Activated CD4-positive, alpha-beta T cell treated with anti-CD3 and anti-CD28 coated beads, Interleukin-2, amount 10 ng/mL, durations not matched to agents 7 days and 5 days (primary cell): ENCODE measurements at places on chromosomes 3 and 15. TPM values are rescaled to one million over a fixed set of nuclear protein-coding genes. Genes with fewer than 3 reads are reported as not detected.

DNA sequence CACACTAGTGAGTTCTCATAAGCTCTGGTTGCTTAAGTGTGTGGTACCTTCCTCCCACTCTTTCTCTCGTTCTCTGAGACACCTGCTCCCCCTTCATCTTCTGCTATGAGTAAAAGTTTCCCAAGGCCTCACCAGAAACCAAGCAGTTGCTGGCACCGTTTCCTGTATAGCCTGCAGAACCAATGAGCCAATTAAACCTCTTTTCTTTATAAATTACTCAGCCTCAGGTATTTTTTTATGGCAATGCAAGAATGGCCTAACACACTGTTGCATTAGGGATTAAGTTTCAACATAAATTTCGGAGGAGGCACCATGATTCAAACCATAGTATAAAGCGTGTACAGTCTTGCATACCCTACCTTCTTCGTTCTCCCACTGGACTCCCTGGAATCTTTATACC lies 252.3 kb upstream of the CHRM5 start:
- no peak for DNase-seq
- no peak overlapping the region for H3K4me3 ChIP-seq
- no peaks in the 10 kb centered on the region for H3K36me3 ChIP-seq
- H3K4me1 ChIP-seq: no peaks in the 10 kb centered on the region
- H3K27me3 ChIP-seq: no peaks in the 10 kb centered on the region

GRCh38 chr3:13462822-13463221 lies 17.3 kb upstream of the HDAC11 start:
- no peak for DNase-seq
- no peak overlapping the region for H3K27ac ChIP-seq
- H3K4me3 ChIP-seq: no peak overlapping the region

DNA sequence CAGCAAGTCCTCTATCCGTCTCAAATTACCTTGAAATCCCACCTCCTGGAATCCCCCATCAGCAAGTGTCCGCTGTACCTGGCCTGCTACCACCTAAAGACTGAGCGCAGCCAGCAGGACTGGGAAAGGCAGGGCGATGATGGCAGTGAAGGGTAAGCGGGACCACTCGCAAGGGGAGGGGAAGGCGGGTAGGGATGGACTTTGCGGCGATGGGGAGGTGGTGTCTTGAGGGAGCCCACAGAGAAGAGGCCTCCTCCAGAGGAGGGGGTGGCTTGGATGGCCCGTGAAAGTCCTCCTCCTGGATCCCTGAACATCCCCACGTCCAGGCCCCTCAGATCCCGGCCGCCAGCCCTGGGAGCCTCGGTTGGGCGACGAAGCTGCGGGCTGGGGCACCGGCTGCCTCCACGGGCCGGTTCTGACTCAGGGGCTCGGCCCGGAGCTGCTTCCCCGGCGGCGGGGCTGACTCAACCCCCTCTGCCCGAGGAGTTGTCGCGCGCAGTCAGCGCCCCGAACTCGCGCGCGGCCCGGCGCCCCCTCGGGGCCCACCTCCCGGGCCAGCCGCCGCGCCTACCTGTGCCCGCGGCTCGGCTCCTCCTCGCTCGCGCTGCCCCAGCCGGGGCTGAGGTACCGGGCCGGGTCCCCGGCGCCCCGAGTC lies 512 bp downstream of the LARP6 start:
- no peak overlapping the region for H3K27ac ChIP-seq
- peaks cover 65% of the 10 kb centered on the region for H3K27me3 ChIP-seq
- DNase-seq: no peak

- no peaks in the 10 kb centered on the region for H3K4me1 ChIP-seq
- no peak overlapping the region for H3K4me3 ChIP-seq
- H3K27me3 ChIP-seq: no peaks in the 10 kb centered on the region
- H3K36me3 ChIP-seq: no peaks in the 10 kb centered on the region
- DNase-seq: peak; percentile 57
Observed at GRCh38 chr15:33700695-33701303, 267.5 kb upstream of the CHRM5 start.

DNA sequence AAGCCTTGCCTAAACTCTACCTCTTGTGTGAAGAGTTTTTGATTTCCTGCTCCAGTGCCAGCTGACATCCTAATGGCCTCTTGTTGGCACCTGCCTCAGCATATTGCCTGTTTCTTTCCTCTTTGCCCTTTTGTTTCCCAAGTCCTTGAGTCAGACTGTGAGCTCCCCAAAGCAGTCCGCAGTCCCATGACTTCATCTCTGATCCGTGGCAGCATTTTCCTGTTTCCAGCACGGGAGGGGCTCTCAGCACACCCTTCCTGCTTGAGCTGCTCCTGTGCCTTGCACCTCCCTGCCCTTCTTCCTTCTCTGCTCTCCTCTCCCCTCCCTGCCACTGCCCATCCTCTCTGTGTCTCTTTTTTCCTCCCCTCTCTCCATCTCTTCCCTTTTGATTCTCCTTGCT lies 179.6 kb downstream of the EPHB1 start:
- H3K27ac ChIP-seq: no peak overlapping the region
- H3K27me3 ChIP-seq: no peaks in the 10 kb centered on the region
- H3K4me1 ChIP-seq: no peaks in the 10 kb centered on the region
- DNase-seq: no peak
- H3K36me3 ChIP-seq: no peaks in the 10 kb centered on the region

DNA sequence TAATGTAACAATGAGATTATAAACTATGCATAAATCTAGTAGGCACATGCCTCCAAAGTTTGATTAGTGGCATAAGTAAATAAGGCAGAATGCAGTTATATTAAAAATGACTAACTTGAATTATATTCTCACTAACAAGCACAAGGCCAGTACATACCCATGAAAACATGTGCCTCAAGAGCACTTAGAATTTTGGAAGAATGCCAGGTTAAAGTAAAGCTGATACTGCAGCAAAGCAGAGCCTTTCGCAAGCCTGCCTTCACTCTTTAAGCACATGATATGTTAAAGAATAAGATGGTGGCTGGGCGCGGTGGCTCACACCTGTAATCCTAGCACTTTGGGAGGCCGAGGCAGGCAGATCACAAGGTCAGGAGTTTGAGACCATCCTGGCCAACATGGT lies 49.0 kb downstream of the KBTBD12 start:
- DNase-seq: no peak
- H3K36me3 ChIP-seq: no peaks in the 10 kb centered on the region
- H3K4me1 ChIP-seq: no peaks in the 10 kb centered on the region
- H3K27ac ChIP-seq: no peak overlapping the region
- H3K27me3 ChIP-seq: peaks cover 34% of the 10 kb centered on the region

GRCh38 chr3:72275331-72275751 lies 490.4 kb upstream of the PROK2 start:
- peaks cover 34% of the 10 kb centered on the region for H3K4me1 ChIP-seq
- H3K27me3 ChIP-seq: no peaks in the 10 kb centered on the region
- H3K27ac ChIP-seq: no peak overlapping the region
- no peak for DNase-seq
- no peaks in the 10 kb centered on the region for H3K36me3 ChIP-seq
- no peak overlapping the region for H3K4me3 ChIP-seq

DNA sequence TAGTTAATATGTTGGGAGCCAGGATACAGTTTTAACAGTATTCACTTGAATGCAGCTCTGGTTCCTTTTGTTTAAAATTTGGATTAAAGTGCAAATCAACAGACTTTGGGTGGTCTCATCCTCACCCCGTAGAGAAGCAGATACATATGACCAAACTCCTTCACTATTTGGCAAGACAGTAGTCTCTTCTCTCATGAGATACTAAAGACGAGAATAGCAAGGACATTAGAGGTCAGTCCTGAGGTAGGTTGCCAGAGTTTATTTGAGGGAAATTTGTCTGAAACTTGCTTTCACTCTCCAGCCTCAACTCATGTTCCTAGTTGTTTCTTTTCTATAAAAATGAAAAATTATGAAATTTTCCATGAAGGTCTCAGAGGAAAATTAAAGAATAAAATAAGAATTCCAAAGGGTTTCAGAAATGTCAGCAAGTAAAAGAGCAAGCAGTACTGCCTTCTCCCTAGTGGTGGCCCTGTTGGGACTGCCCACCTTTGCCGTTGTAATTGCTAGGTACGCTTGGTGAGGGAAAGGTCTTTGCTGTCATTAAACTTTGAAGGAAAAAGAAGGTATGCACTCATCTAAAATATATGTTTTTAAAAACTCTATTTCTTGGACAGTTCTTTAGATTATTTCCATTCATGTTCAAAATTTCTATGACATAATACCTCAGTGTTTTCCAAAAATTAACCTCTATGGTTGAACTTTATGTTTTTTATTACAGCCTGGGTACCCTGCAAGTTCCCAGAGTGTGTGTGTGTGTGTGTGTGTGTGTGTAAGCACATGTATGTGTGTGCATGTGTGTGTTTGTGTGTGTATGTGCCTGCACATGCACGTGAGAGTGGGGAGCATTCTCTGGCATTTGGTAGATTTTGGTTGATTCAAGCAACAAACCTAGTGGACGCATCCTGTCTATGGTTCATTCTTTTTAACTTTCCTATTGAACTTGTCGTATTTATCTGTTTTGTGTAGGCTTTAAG lies 111.4 kb downstream of the CMSS1 start:
- H3K4me3 ChIP-seq: no peak overlapping the region
- H3K4me1 ChIP-seq: no peaks in the 10 kb centered on the region
- no peak for DNase-seq
- H3K27me3 ChIP-seq: no peaks in the 10 kb centered on the region

DNA sequence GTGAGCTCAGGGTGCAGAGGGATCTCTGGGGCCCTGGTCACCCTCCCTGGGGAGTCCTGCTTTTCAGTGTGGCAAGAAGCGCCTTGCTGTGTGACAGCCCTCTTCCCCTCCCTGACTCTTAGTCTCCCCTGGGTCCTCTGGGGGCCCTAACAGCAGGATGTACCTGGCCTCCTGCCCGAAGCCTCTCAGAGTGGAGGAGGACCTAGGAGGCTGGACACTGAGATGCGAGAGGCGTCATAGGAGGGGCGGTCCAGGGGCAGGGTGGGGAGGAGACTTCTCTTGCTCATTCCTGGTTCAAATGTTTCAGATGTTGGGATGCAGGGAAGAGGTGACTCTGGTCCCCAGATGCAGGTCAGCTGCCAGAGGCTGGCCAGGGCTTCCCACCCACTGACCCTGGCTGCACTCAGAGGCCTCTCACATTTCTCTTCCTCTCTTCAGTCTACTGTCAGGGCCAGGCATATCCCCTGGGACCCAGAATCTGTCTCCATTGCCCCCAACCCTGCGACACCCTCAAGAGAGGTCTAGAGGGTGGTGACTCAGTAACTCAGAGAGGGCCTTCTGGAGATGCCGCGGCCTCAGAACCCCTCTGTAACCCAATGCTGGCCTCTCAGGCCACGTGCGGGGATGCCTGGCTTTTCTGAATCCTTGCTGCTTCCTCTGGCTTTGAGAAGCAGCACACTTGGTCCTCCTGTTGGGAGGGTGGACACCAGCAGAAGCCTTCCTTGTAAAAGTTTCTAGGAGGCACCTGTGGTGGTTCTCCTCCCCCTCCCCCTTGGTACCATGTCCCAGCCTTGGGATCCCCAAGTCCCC lies 25.9 kb downstream of the SNX33 start:
- H3K27ac ChIP-seq: no peak overlapping the region
- no peaks in the 10 kb centered on the region for H3K4me1 ChIP-seq
- H3K27me3 ChIP-seq: no peaks in the 10 kb centered on the region

GRCh38 chr15:39642011-39642640 lies 61.2 kb downstream of the THBS1 start:
- H3K4me3 ChIP-seq: no peak overlapping the region
- H3K4me1 ChIP-seq: peaks cover 19% of the 10 kb centered on the region
- no peak overlapping the region for H3K27ac ChIP-seq
- no peaks in the 10 kb centered on the region for H3K36me3 ChIP-seq
- H3K27me3 ChIP-seq: peaks cover 21% of the 10 kb centered on the region

DNA sequence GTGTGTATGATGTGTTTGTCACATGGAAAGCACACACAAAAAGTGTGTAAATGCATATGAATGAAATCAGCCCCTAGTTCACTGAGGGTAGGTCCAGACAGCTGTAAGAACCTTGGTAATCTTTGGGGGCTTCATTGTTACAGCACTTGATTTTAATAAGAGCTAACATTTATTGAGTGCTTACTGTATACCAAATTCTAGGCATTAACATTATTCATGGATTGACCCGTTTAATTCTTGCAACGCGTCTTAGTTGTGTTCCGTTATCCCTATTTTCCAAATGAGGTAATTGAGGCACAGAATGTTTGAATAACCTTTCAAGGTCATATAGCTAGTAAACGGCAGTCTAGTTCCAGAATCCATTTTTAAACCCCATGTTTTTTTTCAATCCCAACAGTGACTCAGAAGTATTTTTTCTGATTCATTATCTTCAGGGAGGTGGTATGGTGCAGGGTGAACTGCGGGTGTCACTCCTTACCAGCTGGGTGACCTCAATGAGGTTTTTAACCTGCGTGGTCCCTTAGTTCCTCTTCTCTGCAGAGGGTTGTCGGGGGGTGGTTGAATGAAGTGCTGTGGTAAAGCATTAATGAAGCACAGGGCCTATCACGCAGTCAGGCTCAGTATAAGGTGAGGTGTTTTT lies 14.2 kb downstream of the RAB8B start:
- no peak overlapping the region for H3K4me3 ChIP-seq
- no peaks in the 10 kb centered on the region for H3K27me3 ChIP-seq
- DNase-seq: peak; percentile 38
- H3K36me3 ChIP-seq: peaks cover 56% of the 10 kb centered on the region
- H3K27ac ChIP-seq: peak overlapping the region; percentile 36

GRCh38 chr3:94360987-94361386 lies 298.1 kb downstream of the NSUN3 start:
- no peak overlapping the region for H3K4me3 ChIP-seq
- H3K27ac ChIP-seq: no peak overlapping the region
- no peaks in the 10 kb centered on the region for H3K27me3 ChIP-seq
- no peaks in the 10 kb centered on the region for H3K36me3 ChIP-seq
- H3K4me1 ChIP-seq: no peaks in the 10 kb centered on the region
- no peak for DNase-seq

GRCh38 chr3:15753056-15753710 lies 44.6 kb downstream of the ANKRD28 start:
- peaks cover 3% of the 10 kb centered on the region for H3K4me1 ChIP-seq
- H3K27me3 ChIP-seq: no peaks in the 10 kb centered on the region
- DNase-seq: no peak
- no peak overlapping the region for H3K27ac ChIP-seq

- no peak overlapping the region for H3K27ac ChIP-seq
- H3K36me3 ChIP-seq: no peaks in the 10 kb centered on the region
- H3K27me3 ChIP-seq: no peaks in the 10 kb centered on the region
- H3K4me1 ChIP-seq: no peaks in the 10 kb centered on the region
Observed at GRCh38 chr3:161673866-161674265, 177.3 kb downstream of the OTOL1 start.

DNA sequence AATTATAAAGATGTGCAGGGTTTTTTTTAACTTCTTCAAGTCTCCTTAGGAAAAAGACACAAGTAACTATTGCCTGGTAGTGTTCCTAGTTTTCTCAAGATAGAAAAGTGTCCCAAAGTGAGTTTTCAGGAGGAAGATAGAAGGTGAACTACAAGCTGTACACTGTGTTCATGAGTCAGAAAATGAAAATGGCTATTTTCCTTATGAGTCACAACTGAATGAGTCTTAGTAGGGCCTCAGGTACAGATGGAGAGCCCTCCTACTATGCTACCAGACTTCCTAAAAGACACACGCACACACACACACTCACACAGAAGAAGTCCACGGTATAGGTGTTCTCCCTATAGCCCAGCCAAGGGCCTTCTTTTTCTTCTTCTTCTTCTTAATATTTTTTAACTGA lies 3.1 kb downstream of the MYO1E start:
- H3K27me3 ChIP-seq: peaks cover 56% of the 10 kb centered on the region
- DNase-seq: no peak
- no peak overlapping the region for H3K27ac ChIP-seq
- H3K36me3 ChIP-seq: peaks cover 5% of the 10 kb centered on the region
- H3K4me3 ChIP-seq: no peak overlapping the region

MYO5C gene
- 2.8 TPM for total RNA-seq

CCDC12 gene
- 48.7 TPM for total RNA-seq
